ENCODE measurements at places on chromosomes 1 and 21.

- H3K4me3 ChIP-seq, result no peak overlapping the region
- DNase-seq, result no peak
- peaks cover 2% of the 10 kb centered on the region for H3K27me3 ChIP-seq
- no peaks in the 10 kb centered on the region for H3K36me3 ChIP-seq
- no peaks in the 10 kb centered on the region for H3K4me1 ChIP-seq
- H3K27ac ChIP-seq, result no peak overlapping the region
Measured at GRCh38 chr1:115534106-115534505, 107.7 kb upstream of the VANGL1 start.

- H3K36me3 ChIP-seq, result peaks cover 5% of the 10 kb centered on the region
- DNase-seq, result no peak
- no peaks in the 10 kb centered on the region for H3K4me1 ChIP-seq
- H3K27ac ChIP-seq, result no peak overlapping the region
Measured at GRCh38 chr1:32770221-32770731, 46.9 kb downstream of the YARS1 start.

DNA sequence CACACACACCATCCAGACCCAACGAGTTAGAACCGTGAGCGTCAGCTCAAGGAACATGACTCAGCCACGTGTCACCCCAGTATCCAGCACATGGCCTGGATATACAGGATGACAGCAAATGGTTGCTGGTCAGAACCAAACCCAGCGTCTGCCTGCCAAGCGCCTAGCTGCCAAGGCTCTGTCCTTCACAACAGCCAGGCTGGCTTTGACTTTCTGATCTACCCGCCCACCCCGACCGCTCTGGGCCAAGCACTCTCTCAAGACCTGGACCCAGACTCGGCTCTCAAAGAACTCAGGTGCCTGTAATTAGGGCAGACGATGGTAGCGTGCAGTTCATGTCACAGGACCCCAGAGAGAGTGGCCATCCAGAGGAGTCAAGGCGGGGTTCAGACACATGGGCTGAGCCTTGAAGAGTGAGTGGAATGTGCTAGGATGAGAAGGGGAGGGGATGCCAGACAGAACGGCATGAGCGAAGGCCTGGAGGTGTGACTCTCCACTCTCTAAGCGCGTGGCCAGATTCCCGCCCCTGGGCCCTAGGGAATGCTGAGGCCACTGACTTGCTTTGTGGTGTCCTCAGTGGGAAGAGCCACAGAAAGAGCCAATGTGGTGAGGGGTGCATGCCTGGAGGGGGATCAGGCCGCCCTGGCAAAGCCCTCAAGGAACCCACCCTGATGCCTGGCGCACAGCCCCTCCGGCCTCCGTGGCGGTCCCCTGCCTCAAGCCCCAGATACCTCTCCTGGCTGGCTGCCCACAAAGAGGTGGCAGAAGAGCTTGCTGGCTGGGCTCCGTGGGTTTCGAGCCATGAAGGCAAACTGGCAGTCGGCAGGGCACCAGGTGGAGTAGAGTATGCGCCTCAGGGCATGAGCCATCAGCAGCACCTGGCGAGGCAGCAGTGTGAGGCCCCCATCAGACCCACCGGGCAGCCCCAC is 7.0 kb downstream of the SH2D5 start:
- peaks cover 4% of the 10 kb centered on the region for H3K4me1 ChIP-seq
- H3K36me3 ChIP-seq, result no peaks in the 10 kb centered on the region
- no peak overlapping the region for H3K27ac ChIP-seq
- no peak for DNase-seq

- no peaks in the 10 kb centered on the region for H3K27me3 ChIP-seq
- no peak overlapping the region for H3K4me3 ChIP-seq
- peak; percentile 89 for DNase-seq
- H3K27ac ChIP-seq, result peak overlapping the region; percentile 20
- H3K4me1 ChIP-seq, result peaks cover 20% of the 10 kb centered on the region
- H3K36me3 ChIP-seq, result no peaks in the 10 kb centered on the region
Measured at GRCh38 chr21:14736162-14736561, 190.0 kb upstream of the SAMSN1 start.

GRCh38 chr1:111841189-111841588 is 85.5 kb downstream of the DDX20 start:
- no peak overlapping the region for H3K27ac ChIP-seq
- no peaks in the 10 kb centered on the region for H3K4me1 ChIP-seq
- H3K4me3 ChIP-seq, result no peak overlapping the region
- H3K36me3 ChIP-seq, result no peaks in the 10 kb centered on the region
- peaks cover 4% of the 10 kb centered on the region for H3K27me3 ChIP-seq

DNA sequence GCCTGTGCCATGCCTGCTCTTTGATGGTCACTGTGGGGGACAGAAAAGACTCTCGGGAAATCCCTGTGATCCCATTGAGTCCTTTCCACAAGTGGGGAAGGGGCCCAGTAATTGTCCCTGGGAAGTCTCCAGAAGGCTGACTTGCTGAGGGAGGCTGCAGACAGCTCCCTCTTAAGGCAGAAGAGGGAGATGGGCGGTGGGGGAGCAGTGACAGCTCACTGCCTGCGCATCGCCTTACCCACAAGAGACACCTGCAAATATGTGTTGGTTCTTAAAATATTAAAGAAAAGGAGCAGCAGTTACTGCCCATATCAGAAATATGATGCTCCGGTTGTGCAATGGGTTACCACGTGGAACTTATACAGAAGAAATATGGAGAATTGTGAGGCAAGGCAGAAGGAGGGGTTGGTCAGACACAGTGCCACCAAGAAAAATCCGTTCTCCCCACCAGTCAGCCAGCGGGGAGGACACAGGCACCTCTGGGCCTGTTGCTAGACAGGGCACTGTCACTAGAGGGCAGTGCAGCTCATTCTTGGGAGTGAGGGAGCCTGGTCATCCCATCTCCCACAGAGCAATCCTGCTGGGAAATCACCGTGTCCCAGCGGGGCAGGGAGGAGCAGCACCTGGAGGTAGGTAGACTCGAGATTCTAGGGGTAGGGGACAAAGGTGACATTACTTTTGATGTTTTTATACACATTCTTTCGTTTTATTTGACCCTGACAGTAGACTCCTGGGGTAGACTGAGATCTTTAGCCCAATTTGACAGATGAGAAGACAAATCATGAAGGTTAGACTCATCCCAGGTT is 6.9 kb upstream of the CAMK1G start:
- H3K36me3 ChIP-seq, result no peaks in the 10 kb centered on the region
- no peak overlapping the region for H3K4me3 ChIP-seq
- no peaks in the 10 kb centered on the region for H3K4me1 ChIP-seq
- DNase-seq, result peak; percentile 31

DNA sequence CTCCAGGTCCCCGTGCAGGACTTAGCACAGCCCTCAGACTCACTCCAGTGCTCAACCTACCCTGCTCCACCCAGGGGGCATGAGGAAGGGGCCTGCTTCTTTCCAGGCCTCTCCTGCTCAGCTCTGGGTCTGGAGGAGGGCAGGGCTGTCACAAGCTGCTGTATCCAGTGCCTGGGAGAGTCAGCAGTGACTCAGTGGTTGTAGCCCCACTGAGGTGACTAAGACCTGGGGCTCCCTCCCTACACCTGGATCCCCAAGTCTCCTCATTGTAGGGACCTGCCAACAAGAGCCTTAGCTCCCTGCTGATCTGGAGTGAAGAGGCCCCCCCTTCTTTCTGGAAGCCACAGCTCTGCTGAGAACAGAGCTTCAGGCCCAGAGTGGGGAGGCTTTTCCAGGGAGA is 36.1 kb upstream of the FAM131C start:
- H3K27ac ChIP-seq, result no peak overlapping the region
- no peak overlapping the region for H3K4me3 ChIP-seq
- H3K4me1 ChIP-seq, result no peaks in the 10 kb centered on the region
- H3K36me3 ChIP-seq, result no peaks in the 10 kb centered on the region

DNA sequence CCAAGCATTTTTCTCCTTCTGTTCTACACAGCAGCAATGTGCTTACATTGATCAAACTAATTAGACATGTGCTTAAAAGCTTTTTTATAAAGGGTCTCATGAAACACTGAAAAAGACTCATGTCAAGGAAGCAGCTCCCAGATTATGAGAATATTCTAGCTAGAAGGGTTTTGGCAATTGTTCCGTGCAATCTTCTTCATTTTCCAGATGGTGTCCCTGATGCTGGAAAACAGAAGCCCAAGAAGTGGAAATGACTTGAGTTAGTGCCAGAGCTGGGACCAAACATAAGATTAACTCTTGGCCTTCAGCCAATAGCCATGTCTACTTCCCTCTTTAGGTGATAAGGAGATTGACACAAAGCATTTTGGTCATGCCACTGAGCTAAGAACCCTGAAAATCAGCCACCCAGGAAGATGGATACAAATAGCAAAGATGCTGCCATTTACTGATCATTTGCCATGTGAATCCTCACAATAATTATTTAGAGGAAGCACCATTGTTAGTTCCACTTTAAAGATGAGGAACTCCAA is 110.8 kb downstream of the MATN1 start:
- peaks cover 5% of the 10 kb centered on the region for H3K27me3 ChIP-seq
- no peak for DNase-seq
- H3K27ac ChIP-seq, result no peak overlapping the region
- no peaks in the 10 kb centered on the region for H3K4me1 ChIP-seq
- no peaks in the 10 kb centered on the region for H3K36me3 ChIP-seq

DNA sequence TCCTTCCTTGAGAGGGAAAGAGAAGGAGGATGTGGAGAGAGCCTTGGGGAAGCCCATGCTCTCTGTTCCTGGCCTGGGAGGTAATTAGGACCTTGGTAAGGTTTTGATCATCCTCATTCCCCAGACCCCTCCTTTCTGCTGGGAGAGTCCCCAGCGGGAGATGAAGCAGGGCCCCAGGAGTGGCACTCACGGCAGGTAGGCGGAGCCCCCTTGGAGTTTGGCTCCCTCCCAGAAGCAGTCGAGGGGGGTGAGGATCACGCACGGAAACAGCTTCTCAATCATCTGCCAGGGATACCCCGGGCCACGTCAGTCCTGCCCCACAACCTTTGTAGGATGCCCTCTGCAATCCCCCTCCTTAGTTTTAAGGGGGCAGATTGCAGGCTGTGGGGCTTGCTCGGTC is 11.5 kb downstream of the PTCH2 start:
- no peak overlapping the region for H3K4me3 ChIP-seq
- H3K27ac ChIP-seq, result no peak overlapping the region
- H3K4me1 ChIP-seq, result peaks cover 6% of the 10 kb centered on the region
- no peak for DNase-seq
- H3K27me3 ChIP-seq, result no peaks in the 10 kb centered on the region

DNA sequence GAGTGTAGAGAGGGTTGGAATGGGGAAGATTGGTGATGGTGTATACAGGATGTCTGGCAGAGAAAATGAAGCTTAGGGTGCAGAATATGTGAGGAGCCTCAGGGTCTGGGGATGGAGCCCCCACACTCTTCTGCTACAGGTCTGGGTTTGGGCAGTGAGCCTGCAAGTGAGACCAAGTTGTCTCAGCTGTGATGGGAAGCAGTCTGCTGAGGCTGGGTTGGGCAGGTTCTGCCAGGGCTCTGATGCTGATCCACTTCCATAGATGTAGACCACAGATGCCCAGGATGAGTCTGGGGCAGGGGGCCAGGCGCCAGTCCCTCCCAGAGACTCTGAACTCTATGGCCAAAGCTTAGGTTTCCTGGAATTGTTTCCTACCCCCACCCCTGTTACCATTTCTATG is 516.9 kb downstream of the PTPRU start:
- H3K4me1 ChIP-seq, result no peaks in the 10 kb centered on the region
- peaks cover 1% of the 10 kb centered on the region for H3K27me3 ChIP-seq
- DNase-seq, result no peak
- no peak overlapping the region for H3K4me3 ChIP-seq

DNA sequence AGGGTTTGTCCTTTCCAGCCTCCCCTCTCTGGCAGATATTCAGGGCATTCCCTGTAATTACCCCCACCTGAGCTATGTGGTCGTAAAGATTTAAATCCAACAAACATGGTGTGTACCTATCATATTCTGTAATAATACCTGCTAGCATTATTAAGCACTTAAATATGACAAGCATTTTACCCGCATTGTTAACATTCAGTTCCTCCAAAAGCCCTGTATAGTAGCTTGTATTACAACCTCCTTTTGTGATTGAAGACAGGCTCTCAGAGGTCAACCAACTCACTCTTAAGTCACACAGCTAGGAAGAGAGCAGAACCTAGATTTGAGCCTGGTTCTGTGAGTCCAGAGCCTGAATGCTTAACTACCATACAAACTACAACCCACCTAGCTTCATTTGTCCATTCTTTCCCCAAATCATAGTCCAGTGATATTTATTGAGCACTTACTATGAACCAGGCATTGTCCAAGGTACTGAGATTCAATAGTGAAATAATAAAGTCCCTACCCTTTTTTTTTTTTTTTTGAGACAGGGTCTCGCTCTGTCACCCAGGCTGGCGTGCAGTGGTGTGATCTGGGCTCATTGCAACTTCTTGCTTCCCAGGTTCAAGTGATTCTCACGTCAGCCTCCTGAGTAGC is 13.8 kb upstream of the KDM4A start:
- H3K27ac ChIP-seq, result no peak overlapping the region
- no peaks in the 10 kb centered on the region for H3K4me1 ChIP-seq
- DNase-seq, result no peak
- H3K36me3 ChIP-seq, result no peaks in the 10 kb centered on the region
- H3K4me3 ChIP-seq, result no peak overlapping the region
